CD4-positive, alpha-beta T cell treated with Interleukin-4 for 4 hours (primary cell): ENCODE measurements at places on chromosomes 2 and 18.

- DNase-seq = no peak
Measured at GRCh38 chr2:61015976-61016375, 1.5 kb upstream of the PEX13 start.

- no peak for DNase-seq
Measured at GRCh38 chr2:237901932-237902850, 42.8 kb downstream of the RAMP1 start.

GRCh38 chr2:100411841-100412292, 5.6 kb downstream of the CHST10 start:
- no peak for DNase-seq

- DNase-seq = no peak
Measured at GRCh38 chr2:112006076-112006410, 49.0 kb upstream of the TMEM87B start.

- DNase-seq = no peak
Measured at GRCh38 chr2:190493095-190493494, 41.4 kb downstream of the NEMP2 start.

DNA sequence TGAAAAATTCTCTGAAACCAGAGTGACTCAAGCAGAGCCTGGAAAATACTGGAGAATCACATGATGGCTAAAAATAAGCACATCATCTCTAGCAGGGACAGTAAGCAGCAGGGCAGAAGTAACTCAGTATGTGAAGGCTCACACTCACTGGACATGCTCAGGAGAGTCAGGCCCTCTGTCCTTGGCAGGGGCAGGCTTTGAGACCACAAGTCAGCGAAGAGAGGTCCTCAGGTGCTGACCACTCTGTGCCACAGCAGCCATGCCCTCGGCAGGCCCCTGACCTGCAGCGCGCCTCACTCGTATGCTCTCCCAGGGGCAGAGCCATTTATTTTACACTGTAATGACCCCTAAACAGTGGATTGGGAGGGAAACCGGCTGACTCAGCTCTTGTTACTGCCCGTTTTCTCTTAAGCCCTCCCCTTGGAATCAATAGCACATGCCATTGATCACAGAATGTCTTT, 76.8 kb downstream of the MAPRE2 start:
- no peak for DNase-seq

GRCh38 chr2:37657471-37657870, 14.0 kb downstream of the CDC42EP3 start:
- DNase-seq = no peak
